ENCODE measurements at places on chromosomes 1 and 21.

- DNase-seq: no peak
Measured at GRCh38 chr21:44010429-44010828, 1.7 kb upstream of the TRAPPC10 start.

DNA sequence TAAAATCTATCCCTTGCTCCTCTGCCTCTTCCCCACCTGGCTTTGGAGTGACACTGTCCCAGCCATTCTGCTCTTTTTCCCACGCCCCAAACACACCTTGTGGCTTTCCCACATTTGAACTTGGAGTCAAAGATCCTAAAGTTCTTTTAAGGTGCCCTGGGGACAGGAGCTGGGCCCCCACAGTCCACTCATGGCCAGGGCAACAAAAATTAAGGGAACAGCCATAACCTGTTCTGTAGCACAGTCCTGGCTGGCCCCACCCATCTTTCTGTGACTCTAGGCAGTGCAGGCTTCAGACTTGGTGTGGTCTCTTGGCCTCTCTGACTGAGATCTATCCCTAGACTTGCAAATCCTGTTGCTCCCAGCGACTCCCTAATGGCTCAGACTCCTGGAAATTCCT, 143.0 kb upstream of the MAGI3 start:
- DNase-seq: no peak

GRCh38 chr1:110228381-110228780, 18.3 kb downstream of the KCNC4 start:
- no peak for DNase-seq

DNA sequence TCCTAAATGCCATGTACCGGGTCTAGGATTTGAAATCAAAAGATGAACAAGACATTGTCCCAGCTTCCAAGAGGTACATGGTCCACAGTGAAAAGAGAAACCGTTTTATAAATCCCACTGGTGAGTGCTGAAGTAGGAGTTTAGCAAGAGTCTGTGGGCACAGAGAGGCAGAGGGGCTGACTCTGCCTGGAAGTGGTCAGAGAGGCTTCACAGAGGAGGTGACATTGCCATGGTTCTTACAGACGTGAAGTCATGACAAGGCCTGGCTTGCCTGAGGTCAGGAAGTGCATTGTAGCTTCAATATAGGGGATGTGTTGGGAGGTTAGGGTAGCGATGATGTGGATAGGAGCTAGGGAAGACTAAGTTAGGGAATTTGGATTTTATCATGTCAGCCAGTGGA, 28.4 kb downstream of the MAPKAPK2 start:
- peak; percentile 30 for DNase-seq

DNA sequence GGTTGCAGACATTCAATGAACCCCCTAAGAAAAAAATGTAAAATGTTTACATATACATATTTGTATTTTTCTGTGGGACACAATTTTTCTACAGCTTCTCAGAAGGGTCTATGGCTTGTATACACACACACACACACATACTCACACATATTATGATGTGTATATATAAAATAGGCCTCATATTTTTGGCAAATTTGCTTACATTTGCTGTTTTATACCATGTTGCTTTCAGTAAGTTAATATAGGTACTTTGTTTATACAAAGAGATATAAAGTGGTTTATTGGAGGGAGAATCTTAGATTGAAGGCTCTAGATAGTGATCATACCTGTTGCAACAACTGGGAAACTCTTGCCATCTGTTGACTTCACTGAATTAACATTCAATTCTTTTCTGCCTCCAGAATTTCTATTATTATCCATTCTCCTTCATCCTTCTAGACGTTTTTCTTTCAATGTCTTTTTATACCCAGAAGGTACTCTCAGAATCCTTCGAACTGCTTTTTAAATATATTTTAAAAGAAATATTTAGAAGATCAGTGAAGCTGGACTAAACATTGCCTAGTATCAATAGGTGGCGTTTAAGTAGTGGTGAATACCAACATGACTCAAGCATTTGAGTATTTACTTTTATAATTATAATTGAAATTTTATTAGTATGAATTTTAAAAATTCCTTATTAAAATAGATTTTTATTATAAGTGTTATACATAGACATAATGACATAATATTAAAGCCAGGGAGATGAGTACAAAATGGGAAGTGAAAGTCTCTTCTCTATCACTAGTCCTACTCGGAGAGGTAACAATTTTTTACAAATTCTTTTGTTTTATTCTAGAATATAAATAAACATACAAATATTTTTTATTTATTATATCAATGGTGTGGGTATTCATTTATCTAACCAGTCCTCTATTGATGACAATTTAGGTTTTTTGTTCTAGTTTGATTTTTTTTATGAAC, 10.2 kb downstream of the CD55 start:
- DNase-seq: no peak

DNA sequence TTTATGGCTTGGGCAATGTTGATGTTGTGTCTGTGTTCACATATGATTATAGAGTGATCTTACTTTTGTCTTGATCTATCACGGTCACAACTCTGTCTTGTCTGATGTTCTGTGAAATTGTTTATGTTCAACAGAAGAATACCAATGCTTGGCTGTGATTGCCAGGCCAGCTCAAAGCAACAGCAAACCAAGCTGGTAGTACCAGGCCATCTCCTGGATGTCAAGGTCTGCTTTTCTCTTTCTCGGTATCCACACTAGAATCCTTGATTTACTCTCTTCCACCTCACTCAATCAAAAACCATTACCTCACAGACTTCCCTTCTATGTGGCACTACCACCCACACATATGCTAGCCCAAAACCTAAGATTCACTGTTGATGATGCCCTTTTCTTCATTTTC, 1.3 kb upstream of the CDC7 start:
- DNase-seq: no peak

DNA sequence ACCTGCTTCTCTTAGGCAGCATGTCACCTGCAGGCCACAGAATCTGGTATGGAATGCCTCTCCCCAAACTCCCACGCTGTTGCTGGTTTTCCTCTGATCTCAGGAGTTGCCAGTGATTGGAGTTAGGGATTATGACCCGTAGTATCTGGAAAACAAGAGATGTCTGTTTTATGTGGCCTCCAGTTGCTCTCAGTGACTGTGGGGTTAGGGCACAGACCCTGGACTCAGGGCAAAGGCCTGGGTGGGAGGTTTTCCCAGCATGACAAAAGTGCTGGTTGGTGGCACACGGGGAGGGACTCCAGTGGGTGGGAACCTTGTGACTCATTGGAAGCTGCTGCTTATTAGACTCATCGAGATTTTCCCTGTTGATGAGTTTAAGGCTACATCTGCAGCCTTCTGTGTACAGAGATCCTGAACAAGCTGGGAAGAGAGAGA, at the start of gene NR1I3:
TSS of gene NR1I3 (minus strand) at position 165 of the 435 bp plus-strand sequence. CDS start 1,638 bp downstream, outside the sequence.
- no peak for DNase-seq

- no peak for DNase-seq
Measured at GRCh38 chr1:220991959-220992704, 112.9 kb downstream of the HLX start.

GRCh38 chr1:115496904-115497527, 144.8 kb upstream of the VANGL1 start:
- no peak for DNase-seq

DNA sequence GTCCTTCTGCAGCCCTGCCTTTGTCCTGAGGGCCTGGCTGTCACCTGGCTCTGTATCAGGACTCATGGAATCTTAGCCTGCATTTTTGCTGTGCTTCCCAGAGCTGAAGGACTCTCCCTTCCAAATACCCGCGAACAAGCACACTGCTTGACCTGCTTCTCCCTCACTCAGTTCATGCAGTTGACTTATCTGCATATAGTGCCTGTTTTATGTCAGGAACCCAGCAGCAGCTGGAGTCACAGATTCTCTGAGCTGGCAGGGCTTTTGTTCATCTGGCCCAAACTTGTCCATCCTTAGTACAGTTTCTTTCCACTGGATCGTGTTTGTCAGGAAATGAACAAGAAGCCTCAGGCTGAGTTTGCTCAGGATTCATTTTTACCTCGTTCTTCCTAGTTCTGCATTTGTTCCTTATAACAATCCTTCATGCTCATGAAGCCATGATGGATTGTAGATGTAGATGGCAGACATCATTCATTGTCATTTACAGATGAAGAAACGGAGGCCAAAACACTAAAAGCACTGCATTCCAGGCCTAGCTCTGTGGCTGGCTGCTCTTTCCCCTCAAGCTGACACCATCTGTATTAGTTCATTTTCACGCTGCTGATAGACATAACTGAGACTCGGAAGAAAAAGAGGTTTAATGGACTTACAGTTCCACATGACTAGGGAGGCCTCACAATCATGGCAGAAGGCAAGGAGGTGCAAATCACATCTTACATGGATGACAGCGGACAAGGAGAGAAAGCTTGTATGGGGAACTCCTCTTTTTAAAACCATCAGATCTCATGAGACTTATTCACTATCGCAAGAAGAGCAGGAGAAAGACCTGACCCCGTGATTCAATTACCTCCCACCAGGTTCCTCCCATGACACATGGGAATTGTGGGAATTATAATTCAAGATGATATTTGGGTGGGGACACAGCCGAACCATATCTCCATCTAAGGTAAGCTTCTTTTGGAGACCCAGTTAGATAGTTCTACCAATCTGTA, 150.9 kb downstream of the HIVEP3 start:
- DNase-seq: no peak

DNA sequence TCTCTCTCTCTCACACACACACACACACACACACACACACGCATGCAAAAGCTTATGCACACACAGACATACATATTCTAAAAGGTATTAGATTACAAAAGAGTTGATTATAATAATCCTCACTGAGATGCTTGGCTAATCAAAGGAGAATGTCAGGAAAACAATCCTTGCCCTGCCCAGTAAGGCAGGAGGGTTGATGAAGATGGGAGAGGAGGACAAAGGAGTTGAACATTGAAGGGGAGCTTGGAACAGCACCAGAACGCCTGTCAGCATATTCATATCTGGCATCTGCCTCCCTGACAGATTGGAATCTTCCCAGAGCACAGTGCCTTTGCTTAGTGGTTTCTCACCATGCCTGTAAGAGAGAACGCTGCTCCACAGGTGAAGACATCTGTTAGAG, 68.6 kb upstream of the PALMD start:
- no peak for DNase-seq

DNA sequence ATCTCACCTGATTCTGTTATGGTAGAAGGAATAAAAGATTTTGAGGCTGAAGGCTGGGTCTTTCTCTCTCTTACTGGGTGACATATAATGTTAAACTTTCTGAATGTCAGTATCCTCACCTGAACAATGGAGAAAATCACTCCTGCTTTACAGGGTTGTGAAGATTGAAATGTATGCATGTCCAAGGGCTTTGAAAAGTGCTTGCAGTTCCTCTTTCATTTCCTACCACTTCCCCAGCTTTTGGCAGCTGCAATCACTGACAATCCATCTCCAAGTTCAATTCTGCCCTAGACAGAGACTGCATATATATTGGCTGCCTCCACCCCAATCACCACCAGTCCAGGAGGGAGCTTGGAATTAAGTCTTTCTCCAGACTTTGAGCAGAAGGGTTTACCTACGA, 39.8 kb downstream of the FAM78B start:
- DNase-seq: no peak

DNA sequence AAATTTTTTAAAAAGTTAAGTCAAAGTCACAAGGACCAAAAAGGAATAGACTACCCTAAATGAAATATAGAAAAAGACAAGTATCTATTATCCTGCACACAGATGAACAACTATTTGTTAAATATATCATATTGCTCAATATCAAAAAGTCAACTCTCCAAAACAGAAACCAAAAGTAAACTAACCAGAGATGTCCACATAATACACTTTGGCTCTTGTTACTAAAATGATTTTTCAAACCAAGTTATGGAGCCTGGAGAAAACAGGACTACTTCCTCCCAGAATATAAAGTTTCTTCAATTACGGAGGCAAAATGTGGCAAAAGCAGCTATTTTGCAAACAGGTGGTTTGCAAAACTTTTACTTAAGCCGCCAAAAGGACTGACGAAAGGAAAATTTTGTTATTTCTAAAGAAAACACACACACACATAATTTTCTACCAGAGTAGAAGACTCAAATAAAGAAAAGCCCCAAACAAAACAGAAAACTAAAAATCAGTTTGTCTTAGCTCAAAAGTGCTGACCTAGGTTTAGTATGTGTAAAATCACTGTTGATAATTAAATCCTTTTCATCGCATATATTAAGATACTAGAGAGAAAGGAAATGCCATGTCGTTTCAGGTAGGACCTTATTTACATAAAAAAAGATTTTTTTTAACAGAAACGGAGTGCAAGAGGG, 1.1 kb downstream of the DPYD start:
- DNase-seq: no peak

DNA sequence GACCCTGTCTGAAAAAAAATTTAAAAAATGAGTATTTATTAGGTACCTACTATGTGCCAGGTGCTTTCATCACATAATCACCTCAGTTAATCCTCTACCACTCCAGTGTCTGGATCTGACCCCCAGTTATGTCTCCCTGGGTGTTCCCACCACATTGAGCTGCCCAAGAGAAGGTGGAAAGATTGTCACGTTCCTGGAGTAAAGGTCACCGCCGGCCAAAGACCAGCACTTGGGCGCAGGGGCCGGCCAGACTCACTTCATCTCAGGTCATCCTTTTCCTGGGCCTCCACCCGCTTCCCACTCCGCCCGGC, 714 bp downstream of the PYCR2 start:
- DNase-seq: no peak

DNA sequence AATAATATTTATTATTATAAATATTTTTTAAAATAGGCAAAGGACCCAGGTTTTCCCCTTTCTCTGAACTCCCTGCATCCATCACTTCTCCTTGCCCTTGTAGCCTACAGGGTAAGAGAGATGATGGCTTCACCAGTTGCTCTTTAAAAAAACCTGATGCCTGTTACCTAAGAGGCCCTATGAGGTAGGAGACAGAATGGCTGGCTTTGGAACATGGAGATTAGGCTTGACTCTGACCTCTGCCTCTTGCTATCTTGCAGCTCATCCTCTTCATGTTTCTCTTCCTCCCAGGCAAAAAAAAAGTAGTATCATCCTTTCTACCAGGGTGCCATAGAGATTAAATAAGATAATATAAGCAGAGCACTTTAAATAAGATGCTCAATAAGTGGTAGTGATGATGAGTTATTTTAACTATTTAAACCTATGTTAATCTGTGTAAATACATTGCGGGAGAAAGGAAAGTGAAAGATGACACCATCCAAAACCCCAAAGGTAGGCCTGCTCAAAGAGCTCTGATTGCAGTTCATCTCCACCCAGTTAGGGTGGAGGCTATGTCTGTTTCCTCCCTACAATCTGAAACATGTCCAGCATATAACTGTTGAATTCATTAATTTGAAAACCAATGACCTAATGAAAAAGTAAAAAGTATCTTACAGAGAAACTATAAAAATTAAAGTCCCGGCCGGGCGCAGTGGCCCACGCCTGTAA, 51.8 kb downstream of the RGS2 start:
- DNase-seq: no peak

- no peak for DNase-seq
Measured at GRCh38 chr1:212410231-212410820, 4.4 kb downstream of the PACC1 start.

Data from CD4-positive, alpha-beta T cell treated with Interleukin-17A for 4 hours (primary cell).